ENCODE measurements at places on chromosomes 7 and 10.

- DNase-seq: no peak
These were observed 698.2 kb upstream of the AUTS2 start for GRCh38 chr7:68900096-68900495.

DNA sequence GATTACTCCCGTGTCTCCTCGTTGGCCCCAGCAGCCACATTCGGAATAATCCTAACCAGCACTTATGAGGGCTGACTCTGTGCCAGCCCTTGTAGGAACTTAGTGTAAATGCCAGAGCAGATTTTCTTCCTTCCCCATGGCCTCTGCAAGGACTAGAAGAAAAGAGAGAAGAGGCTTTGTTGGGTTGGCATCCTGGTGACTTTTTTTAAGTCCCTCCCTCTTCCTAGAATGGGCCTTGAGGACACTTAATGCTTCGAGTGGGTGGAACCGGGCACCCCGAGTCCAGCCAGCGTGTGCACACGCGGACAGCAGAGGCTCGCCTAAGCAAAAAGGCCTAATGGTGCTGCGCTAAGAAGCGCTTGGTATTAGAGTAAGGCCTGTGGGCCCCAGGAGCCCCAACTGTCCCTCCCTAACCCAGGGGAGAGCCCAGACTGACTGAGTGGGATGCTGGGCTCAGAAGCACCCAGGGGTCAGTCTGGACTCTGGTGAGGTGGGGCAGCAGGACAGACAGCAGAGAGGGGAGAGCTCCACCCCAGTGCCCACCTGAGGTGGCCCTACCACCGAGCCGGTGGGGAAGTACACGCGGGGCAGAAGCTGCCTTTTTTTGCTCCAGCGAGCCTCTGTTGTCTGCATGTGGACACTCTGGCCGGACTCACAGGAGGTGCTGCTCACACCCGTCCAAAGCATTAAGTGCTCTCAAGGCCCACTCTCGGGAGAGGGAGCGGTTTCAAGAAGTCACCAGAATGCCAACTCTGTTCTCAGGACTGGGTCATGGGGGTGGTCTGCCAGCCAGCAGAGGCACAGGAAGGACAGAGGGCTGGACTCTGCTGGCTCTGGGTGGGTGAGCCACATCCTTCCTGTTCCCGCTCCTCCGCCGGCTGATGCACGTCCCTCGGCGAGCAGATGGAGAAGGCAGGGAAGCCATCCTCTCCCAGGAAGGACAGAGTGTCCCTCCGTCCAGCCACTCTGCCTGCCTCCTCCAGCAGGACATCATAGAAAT is 12.5 kb downstream of the ITPRIP start:
- DNase-seq: no peak

GRCh38 chr7:80357530-80357929 is 154.3 kb downstream of the GNAT3 start:
- DNase-seq: no peak

- DNase-seq: no peak
These were observed 25.5 kb downstream of the LDB3 start for GRCh38 chr10:86693721-86694369.

GRCh38 chr7:5354460-5355232 is 69.0 kb downstream of the TNRC18 start:
- no peak for DNase-seq

DNA sequence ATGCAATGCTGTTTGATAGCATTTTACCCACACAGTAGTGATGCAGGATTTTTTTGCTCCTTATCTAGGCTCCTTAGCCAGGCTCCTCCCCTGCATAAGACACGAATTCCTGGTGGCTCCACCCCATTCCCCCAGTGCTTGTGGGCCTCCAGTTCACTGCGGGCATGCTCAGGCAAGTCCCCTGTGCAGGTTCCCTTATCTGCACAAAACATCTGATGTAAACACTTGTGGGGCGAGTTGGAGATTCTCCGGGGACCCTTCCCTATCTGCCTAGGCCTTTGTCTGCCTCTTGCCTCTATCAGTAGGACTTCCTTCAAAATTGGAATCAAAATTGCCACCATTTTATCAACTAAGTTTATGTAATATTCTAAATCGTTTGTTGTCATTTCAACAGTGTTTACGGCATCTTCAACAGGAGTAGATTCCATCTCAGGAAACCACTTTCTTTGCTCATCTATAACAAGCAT is 5.4 kb upstream of the STK17A start:
- DNase-seq: no peak

DNA sequence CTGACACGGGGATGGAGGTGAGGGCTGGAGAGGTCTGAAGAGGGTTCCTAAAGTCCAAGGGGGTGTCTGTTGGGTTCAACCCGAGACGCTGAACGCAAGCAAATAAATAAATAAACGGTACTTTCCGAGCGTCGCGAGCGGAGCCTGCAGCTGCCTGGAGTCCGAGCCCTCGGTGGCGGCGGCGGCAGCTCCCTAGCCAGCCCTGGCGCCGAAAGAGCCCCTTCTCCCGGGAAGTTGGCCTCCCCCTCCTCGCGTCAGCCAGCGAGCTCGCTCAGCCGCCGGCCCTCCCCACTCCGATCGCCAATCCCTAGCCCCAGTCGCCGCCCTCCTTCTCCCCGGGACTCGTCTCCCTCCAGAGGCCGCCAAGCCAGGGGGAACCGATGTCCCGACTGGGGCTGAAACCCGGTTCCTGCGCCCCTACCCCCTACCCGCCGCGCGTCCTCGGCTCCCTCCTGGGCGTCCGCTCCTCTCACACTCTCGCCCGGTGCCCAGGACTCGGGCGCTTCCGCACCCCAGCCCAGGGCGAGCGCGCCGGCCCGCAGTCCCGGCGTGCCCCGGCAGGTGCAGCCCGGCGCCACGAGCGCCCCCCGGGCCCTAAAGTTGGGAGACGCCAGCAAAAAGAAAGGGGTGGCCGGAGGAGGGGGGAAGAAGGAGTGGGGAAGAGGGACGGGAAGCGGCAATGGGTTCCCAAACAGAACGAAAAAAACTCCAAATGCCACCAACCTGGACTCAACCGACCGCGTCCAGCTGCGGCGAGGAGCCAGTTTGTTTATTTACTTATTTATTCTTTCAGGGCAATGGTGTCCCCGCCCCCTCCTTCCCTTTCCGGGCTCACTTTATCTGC is at the start of gene GFRA1:
TSS of gene GFRA1 (minus strand) at position 767 of the 844 bp plus-strand sequence. CDS start 1,177 bp downstream, outside the sequence.
- DNase-seq: no peak

GRCh38 chr7:11343818-11344413 is 370.2 kb downstream of the PHF14 start:
- DNase-seq: no peak

- DNase-seq: no peak
These were observed 442.5 kb downstream of the SEMA3D start for GRCh38 chr7:84744385-84744784.

- no peak for DNase-seq
These were observed 38.8 kb downstream of the TBXAS1 start for GRCh38 chr7:139867847-139868246.

GRCh38 chr10:28082316-28082715 is 83.4 kb upstream of the ODAD2 start:
- no peak for DNase-seq

DNA sequence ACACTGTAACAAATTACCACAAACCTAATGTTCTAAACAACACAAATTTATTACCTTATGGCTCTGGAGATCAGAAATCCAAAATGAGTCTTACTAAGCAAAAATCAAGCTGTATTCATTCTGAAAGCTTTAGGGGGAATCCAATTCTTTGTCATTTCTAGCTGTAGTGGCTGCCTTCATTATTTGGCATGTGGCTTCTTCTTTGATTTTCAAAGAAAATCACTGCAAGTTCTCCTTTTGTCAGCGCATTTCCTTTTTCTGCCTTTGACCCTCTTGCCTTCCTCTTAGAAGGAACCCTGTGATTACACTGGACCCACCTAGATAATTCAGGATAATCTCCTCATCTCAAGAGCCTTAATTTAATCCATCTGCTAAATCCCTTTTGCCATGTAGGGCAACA is 36.9 kb downstream of the ZPBP start:
- no peak for DNase-seq

DNA sequence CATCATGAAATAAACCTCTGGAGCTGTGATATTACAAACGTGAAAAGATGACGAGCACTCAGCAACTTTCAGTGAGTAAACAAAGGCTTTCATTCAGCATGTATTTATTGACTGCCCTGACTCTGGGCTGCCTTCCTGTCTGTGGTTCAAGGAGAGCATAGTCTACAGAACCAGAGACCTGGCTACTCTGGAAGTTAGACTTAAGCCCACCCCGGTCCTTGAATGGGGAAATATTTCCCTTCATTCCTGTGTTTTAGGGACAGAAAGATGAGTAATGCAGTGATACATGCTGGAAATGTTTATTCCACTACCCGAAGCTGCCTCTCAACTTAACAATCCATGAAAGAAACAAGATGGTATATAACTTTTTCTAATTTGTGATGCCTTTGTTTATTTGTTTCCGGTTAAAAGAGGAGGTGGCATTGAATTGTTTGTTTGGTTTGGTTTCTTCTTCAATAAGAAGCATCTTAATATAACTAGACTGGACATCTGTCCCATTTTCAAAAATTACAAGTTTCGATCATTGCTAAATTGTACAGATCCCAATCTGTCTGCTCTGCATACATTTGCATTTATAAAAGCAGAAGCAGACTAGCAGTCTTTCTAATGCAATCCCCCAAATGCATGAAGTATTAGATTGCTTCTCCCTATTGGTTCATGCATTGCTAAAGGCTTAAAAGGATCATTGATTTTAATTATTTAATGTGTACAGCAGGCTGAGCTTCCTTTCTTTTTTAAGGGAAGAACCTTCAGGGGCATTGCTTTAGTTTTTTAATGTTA is 57.7 kb downstream of the TRUB1 start:
- DNase-seq: no peak

- no peak for DNase-seq
These were observed 209.6 kb downstream of the DKK1 start for GRCh38 chr10:52523696-52524095.

DNA sequence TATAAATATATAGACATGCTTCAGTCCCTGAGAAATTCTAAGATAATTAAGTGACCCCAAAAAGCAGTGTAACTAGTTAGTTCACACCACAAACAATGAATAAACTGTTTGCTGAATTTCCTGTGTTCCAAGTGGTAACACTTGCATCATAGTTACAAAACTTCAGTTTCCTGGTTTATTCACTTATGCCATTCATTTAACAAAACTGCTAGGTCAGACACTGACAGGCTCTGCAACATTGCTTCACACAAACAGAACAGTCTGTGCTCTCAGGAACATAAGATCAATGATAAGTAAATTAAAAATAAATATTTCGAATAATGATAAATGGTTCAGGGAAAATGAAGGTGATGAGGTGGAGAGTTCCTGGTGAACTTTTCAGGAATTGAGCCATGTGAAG is 133.3 kb upstream of the NAMPT start:
- no peak for DNase-seq

GRCh38 chr7:18357691-18358090 is 137.9 kb upstream of the HDAC9 start:
- no peak for DNase-seq

DNA sequence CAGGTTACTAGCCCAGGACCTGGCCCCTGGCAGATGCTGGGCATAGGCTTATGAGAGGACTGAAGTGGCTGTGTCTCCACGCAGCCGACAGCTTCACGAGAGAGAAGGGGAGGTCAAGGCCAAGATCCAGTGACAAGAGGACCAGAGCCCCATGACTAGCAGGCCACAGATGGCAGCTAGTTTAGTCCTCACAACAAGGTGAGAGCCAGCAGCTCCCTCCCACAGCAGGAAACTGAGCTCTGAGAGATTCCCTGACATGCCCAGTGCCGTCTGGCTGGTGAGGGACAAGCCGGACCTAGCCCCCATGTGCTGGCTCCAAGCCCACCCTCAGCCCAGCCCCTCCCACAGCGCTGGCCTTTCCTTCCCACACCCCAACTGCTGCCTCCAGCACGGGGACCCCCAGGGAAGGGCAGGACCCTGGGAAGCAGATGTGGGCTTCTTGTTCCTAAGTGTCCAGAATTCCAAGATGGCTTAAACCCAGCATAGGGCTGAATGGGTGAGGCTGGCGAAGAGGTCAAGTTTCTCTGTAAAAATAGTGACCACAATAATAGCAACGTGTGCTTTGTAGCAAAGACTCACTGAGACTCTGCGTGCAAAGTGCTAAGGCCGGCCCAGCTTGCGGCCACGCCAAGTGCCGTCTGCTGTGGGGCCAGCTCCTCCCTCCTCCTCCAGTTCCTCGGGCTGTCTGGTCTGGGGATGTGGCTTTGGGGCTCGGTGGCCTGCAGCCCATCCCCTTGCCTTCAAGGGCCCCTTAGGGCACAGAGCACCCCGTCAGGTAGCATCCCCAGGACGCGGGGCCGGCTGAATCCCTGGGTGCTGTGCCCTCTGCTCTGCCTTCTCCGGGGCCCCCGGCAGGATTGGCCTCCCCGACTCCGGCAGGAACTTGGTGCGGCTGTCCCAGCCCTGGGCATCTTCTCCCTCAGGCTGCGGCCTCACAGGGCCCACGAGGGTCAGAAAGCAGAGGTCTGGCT is 7.8 kb upstream of the FAM20C start:
- DNase-seq: no peak

GRCh38 chr10:123882681-123883445 is 8.7 kb downstream of the CPXM2 start:
- no peak for DNase-seq

DNA sequence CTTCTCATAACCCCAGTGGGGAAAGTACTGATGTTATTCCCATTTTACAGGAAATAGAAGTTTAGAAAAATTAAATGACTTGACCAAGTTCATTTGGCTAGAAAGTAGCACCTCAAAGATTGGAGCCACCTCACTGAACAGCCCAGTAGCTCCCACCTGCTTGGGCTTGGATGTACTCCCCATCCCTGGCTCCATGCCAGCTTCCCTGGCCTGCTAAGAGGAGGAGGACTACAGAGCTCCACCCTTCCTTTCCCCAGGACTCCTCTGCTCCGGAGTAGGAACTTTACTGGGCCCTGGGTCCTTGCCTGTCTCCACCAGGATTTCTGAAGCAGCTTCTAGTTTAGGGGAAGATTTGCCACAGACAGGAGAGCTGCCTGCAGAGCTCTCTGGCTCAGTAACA is 3.1 kb downstream of the HPS6 start:
- no peak for DNase-seq

- no peak for DNase-seq
These were observed 8.9 kb downstream of the ANXA11 start for GRCh38 chr10:80196270-80196949.

DNA sequence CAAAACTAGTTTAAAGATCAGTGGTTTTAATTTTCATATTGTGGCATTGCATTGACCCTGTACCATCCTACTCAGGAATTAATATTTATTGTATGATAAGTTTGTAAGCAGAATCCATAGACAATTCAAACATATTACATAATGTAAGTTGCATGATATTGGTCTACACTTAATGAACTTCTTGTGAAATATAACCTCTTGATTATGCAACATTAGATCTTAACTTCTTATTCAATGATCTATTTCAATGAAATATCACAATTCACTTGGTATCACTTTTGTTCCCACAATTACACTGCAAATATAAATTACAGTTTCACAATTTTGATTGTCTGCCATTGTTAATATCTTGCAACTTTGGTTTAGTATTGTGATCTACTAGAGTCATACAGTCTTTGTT is 44.0 kb upstream of the TMEM229A start:
- no peak for DNase-seq
